ENCODE measurements at places on chromosomes 12 and 14. TPM values are rescaled to one million over a fixed set of nuclear protein-coding genes. Genes with fewer than 3 reads are reported as not detected.
A peak's percentile ranks its signal among the peaks of the same experiment; 100 is the strongest.

- no peak for DNase-seq
These were observed 57.4 kb downstream of the AACS start for GRCh38 chr12:125122668-125123067.

- DNase-seq, result no peak
These were observed 184.2 kb downstream of the KCNA5 start for GRCh38 chr12:5227708-5228373.

DNA sequence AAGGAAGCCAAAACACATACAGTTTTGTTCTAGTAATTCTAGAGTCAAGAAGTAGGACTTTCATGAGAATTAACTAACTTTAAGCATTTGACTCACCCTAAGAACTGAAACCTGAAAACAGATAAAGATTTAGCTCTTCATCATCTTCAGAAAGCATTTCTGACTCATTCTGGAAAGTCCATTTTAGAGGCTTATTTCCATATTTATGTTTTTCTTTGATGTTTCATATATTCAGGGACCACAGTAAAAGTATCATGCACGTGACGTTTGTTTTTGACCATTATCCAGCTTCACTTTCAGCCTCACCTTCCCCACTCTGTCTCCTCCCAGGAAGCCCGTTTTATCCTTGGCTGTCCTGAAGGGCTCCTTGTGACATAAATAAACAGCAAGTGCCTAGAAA lies 79.2 kb downstream of the MDGA2 start:
- no peak for DNase-seq

- peak; percentile 35 for DNase-seq
These were observed 250.4 kb downstream of the TMTC2 start for GRCh38 chr12:82937151-82937550.

- no peak for DNase-seq
These were observed 39.4 kb downstream of the MLXIP start for GRCh38 chr12:122117979-122118378.

- no peak for DNase-seq
These were observed 26.4 kb downstream of the CDC42BPB start for GRCh38 chr14:103030741-103031565.

GRCh38 chr12:28536088-28536487 lies 345.8 kb downstream of the CCDC91 start:
- DNase-seq, result peak; percentile 26

Gene SLC2A3
- 52.2 TPM for polyA plus RNA-seq

Gene FRMD6
- 31.2 TPM for polyA plus RNA-seq

Gene DIO3
- polyA plus RNA-seq, result 4.6 TPM

Gene KCNMB4
- 15.6 TPM for polyA plus RNA-seq

Gene SALL2
- 15.3 TPM for polyA plus RNA-seq

Gene MEG3
- 2,649 TPM for polyA plus RNA-seq

Gene ZNF385A
- polyA plus RNA-seq, result 22.3 TPM
